ENCODE measurements at places on chromosomes 7 and 10.
A peak's percentile ranks its signal among the peaks of the same experiment; 100 is the strongest.

DNA sequence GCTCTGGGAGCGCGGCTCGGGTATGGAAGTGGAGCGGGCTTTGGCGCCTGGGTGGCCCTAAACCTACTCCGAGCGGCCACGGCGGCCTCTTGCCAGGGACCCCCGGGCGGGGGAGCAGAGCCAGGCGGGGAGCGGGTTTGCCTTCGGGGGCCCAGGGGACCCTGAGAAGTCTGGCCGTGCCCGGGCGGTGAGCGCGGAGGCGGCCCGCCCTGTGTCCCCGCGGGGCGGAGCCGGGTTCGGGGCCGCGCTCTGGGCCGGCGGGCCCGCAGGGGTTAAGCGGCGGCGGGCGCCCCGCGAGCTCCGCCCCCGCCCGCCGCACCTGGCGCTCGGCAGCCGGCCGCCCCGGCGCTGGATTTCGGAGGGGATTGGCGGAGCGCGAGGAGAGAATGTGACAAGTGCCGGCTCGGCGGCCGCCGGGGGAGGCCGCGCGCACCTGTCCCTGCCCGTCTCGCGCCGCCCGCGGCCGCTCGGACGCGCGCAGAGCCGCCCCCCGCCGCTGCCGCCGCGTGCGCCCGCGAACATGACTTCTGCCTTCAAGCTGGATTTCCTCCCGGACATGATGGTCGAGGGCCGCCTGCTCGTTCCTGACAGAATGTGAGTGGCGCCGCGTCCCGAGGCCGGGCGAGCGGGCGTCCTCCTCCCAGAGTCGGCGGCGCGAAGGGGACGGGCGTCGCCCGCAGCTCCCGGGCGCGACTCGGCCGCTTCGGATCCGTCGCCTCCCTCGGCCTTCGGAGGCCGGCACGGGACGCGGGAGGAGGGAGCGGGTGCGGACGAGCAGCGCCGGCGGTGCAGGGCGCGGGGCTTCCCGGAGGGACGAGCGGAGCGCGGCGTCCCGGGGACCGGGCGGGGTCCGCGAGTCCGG lies at the start of gene CELF2:
Gene CELF2 (plus strand): TSS at position 303 of the 862 bp plus-strand sequence. CDS start 218 bp downstream, at position 521.
- peak; percentile 55 for DNase-seq

DNA sequence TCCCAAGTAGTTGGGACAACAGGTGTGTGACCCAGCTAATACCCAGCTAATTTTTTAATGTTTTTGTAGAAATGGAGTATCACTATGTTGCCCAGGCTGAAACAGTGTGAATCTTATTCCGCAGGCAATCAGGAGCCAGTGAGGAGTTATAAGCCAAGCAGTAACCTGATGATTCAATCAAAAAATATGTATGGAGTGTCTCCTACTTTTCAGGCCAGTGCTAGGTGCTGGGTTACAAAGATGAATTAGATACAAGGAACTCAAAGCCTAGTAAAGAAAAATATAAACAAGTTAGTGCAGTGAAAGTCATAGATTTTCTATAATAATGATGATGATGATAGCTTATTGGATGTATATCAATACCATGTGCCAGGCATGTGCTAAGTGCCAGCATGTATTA lies 13.2 kb upstream of the IFRD1 start:
- DNase-seq: no peak

DNA sequence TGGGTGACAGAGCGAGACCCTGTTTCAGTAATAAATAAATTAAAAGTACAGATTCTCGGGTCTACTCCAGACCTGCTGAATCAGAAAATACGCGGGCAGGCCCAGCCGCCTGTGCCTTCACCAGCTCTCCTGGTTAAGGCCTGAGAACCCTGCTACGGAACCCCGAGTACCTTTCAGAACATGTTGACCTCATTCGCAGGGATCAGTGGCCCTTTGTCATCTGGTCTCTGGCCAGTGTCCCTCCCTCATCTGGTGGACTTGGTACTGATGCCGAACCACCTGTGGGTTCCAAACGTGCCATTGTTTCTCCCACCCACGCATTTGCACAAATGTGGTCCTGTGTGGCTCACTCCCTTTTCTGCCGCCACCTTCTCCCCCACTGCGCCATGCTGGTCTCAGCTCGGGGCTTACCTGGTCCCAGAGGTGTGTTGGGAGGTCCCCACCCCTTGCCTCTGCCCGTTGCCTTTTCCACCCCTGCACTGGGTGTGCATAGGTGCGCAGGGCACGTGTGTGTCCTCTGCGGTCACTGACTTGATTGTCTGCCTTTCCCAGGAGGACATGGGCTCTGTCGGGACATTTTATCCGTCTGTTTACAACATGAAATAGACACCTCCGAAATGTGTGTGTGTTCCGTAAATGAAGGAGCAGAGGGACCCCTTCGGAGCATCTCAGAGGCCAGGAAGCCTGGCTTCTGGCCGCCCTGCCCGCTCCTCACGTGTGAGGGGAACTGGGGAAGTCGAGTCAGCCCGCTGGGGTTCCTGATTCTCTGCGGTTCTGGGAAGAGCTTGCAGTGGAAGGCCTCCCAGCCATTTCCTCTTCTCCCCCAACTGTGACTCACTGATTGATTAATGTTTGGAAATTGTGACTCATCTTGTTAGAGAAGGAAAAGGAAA lies 135.2 kb downstream of the CUX1 start:
- DNase-seq: no peak

DNA sequence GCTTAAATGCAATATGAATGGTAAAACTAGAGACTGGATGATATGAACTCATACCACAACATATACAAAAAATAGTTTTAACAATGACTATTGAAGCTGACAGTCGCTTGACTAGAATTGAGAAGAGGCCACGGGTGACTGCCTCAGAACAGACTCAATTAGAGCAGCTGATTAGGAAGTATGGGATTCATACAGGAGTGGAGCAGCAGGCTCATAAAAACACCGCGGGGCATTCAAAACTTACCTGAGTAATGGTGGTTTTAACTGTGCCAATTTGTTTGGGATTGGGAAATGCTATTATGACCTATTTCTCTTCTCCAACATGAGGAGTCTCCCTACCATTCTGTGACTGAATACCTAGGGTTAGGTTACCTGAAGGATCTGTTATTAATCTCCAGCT lies 2.1 kb downstream of the CADPS2 start:
- DNase-seq: no peak

DNA sequence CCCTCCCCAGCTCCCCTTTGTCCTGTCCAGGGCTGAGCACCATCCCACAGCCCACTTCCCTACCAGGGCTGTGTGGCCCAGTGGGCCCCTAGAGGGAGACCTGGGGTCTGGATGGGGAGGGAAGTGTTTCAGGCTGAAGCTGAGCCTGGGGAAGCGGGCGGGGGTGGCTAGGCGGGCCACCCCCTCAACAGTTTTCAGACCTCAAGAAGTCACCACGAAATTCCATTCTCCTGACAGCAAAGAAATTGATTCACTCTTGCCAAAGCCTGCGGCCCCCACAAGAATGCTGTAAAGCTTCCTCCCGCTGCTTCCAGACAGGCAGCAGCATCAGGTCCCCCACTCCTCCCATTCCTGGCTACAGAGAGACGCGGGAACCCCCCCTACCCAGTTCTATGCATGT lies 2.5 kb upstream of the LFNG start:
- DNase-seq: no peak

DNA sequence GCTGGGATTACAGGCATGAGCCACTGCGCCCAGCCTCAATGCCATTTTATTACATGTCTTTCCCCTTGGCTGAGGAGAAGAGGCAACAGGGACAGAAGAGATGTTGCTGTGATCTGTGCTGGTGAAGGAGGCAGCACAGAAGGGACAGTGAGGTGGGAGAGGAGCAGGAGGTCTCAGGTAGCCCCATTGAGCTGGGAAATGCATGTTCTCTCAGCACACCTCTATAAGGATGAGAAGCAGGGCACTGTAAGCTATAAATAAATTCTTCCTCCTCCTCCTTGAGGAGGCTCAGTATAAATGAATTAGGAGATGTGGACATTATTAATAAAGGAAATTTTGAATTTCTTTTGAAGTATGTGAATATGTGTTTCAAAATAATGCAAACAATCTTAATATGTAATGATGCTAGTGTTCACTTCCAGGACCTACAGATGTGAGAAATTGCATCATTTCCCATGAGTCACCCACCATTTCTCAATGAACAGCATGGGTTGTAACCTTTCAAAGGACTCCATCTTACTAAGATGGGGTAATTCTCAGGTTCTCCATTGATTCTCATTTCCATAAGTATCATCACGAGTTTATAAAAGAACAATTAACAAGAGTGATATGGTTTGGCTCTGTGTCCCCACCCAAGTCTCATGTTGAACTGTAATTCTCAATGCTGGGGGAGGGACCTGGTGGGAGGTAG lies 88.9 kb upstream of the ODAD2 start:
- no peak for DNase-seq

DNA sequence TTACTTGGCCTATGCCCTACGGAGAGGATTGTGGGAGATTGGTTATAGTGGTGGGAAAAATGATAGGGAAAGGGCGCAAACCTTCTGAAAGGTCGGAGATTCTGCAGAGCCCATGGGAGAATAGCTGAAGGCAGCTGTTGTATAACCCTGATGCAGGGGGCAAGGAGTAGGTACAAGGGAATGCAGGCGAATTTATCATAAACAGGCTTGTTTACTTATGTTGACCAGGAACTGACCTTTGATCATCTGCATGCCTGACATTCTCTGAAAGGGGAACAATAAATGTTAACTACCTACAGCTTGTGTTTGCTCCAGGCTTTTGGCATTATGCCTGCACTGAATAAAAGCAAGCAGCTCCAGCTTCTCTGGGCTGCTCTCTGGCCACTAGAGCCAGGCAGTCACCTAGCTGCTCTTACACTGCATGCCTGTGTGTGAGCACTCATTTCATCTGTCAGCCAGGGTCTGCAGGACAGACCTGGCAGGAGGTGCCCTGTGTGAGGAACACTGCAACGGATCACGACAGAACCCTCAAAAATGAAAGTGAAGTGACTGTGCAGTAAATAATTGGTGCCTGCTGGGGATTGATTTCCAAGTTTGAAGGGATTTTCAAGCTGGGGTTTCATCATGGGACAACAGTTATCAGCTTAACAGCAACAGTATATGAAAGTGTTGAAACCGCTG lies 31.1 kb upstream of the ABCA13 start:
- no peak for DNase-seq

GRCh38 chr10:53646525-53646924 lies 873.9 kb upstream of the MBL2 start:
- DNase-seq: no peak

GRCh38 chr7:70040970-70041766 lies 442.9 kb downstream of the AUTS2 start:
- DNase-seq: no peak

- no peak for DNase-seq
Measured at GRCh38 chr10:15526754-15527153, 155.7 kb upstream of the FAM171A1 start.

- no peak for DNase-seq
Measured at GRCh38 chr7:38830826-38831225, 78.2 kb downstream of the VPS41 start.

GRCh38 chr7:22945584-22945983 lies 68.3 kb downstream of the HYCC1 start:
- no peak for DNase-seq

DNA sequence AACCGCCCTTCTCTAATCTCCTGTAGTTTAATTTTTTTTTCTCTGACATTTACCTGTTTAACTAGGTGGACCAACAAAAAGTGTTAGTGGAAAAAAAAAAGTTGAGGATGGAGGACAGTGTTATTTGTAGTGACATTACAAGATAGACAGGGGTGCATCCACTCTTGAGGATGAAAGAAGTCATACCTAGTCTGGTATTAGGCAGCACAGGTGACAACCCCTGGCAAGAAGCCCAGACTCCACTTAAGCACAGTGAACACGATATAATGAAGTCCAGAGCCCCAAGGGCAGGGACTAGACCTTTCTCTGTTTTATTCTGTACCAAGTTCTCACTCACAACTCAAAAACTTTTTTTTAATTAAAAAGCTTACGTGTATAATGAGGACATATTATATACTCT lies 268.4 kb downstream of the GPR37 start:
- DNase-seq: no peak

DNA sequence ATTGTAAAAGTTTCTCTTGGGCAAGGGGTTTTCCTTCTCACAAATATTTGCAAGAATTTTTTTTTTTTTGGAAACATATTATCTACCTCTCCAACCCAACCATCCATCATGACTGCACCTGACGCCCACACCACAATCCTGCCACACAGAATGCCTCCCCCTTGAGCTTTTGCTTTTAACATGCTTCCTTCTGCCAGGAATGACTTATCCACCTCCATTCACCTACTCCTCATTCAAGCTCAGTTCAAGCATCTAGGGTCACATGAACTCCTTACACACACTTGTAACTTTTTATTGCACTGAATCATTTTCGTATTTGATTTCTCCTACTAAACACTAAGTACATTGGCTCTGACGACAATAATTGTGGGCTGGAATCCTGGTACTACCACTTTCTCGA lies 660.1 kb upstream of the AUTS2 start:
- no peak for DNase-seq

GRCh38 chr10:15738270-15738925 lies 18.7 kb upstream of the ITGA8 start:
- no peak for DNase-seq

- DNase-seq: no peak
Measured at GRCh38 chr7:144384071-144384470, 19.4 kb downstream of the NOBOX start.

- no peak for DNase-seq
Measured at GRCh38 chr7:92835261-92835850, 1.0 kb downstream of the CDK6 start.

- no peak for DNase-seq
Measured at GRCh38 chr10:34251177-34251576, 563.9 kb downstream of the PARD3 start.

DNA sequence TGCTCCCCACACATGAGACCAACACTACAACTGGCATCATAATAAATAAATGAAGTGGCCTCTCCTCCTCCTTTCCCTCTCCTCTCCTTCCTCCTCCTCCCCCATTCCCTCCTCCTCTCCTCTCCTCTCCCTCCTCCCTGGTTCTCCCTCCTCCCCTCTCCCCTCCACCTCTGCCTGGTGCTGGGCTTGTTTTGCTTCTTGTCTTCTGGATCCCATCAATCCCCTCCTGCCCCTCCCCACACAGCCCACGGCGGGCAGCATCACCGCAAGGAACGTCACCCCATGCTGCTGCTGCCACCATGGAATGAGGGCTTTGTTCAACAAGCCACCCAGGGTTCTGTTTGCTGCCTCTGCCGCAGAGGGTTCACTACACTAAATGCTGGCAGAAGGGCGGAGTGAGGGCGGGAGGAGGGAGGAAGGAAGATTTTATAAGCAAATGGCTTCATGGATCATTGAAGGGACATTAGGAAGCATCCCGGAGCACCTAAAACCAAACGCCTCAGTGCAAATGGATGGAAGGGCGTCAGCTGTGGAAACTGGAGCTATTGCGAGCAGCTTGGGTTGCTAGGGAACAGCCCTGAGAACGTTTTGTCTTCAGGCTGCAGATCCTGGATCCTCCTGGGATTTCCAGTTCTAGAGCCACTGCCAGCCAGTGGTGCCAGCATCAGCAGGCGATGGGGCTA lies 379.7 kb upstream of the ZMIZ1 start:
- DNase-seq: no peak

GRCh38 chr7:137978464-137979237 lies 23.2 kb downstream of the CREB3L2 start:
- DNase-seq: no peak
